ENCODE measurements at places on chromosomes 3 and 15. TPM values are rescaled to one million over a fixed set of nuclear protein-coding genes. Genes with fewer than 3 reads are reported as not detected.

DNA sequence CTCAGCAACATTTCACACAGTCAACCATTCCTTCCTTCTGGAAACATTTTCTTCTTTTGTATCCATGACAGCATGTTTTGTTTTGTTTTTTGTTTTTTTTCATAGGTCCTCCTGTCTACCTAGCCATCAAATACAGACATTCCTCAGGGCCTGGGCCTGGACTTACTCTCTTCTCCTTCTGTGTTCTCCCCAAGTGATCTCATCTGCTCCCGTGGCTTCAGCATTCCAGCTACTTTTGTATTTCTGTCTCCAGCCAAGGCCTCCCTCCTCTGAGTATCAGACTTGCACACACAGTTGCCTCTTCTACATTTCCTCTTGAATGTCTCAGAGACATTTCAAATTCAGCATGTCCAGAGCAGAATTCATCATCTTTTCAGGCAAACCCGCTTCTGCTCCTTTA lies 82.4 kb downstream of the HCN4 start:
- DNase-seq = no peak

DNA sequence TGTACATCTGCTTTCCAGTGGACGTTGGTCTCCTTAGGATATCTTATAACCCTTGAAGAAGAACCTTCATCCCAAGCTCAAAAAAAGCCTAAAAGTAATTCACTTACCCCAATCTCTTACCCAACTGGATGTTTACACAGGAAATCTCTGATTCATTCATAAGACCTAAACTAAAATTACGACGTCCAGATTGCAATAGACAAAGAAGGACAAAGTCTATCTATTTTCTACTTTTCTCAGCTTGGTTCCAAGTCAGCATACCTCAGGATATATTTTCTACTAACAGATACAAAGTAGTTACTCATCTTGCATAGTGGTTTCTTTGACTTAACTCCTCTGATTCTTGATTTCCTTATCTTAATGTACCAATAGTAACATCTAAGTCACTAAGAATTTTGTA lies 669.9 kb downstream of the OTOL1 start:
- DNase-seq = no peak

- no peak for DNase-seq
Measured at GRCh38 chr3:39271363-39271914, 8.4 kb downstream of the CX3CR1 start.

HAUS2 gene
- 60.7 TPM for total RNA-seq

GRCh38 chr15:77496715-77497109 lies 76.0 kb downstream of the HMG20A start:
- DNase-seq = peak; percentile 51

DNA sequence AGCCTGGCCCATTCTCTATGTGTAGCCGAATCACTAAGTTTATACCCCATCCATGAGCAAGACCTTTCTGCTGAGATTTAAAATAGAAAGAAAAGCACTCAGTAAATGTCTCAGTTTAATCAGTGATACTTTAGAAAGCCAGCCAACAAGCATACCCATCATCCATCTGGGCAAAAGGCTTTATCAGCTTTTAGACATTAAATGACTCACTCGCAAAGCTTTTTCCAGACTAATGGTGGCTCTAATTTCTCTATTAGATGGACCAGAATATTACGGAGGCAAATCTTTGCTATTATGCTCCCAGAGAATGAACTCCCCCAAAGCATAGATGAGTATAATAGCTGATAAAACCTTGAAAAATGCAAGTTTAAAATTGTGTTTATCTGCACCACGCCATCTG lies 727.8 kb downstream of the GBE1 start:
- no peak for DNase-seq

DNA sequence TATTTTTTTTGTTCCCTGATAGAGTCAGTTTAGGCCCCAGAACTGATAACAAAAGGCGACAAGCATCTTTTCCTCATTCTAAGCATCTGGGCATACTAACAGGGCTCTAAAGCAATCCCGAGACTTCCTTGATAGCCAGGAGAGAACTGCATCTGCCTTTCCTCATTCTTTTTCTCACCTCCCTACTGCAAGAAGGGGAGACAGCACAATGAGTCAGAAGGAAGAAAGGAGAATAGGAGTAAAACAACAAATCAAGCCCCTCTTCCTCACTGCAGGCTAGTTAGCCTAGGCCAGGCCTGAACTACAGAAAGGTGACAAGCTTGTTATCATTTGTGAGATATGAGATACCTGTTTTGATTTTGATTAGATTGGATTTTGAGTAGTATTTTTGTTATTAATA lies 97.9 kb downstream of the NAALADL2 start:
- DNase-seq = no peak

DNA sequence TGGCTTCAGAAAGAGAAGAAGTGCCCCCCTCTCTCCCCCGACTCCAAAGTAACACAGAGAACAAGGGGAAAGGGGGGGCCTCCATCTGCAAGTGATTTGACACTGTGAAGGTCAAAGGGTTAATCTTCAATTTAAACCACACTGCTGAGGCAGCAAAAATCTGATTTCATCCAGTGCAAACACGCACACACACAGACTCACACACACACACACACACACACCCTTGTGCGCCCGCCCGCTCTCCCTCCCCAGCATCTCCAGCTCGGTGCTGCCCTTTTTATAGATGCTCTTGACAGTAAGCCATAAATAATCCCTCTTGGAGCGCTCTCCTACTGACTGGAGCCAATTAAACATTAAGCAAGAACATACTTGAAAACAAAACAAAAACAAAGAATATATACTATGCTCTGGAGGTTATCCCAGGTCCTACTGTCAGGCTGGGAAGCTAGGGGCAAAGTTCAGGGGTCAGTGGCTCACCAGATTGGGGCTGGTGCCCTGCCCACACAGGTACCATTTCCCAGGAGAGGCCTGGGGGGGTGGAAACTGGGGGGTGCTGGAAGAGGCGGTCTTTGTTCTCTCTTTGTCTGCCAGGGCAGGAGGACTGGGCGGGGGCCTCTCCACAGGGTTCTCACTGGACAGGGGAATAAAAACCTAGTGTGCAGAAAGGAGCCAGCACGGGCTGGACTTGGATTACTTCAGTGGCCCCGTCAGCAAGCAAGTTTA lies 16.3 kb downstream of the BMF start:
- DNase-seq = no peak

DNA sequence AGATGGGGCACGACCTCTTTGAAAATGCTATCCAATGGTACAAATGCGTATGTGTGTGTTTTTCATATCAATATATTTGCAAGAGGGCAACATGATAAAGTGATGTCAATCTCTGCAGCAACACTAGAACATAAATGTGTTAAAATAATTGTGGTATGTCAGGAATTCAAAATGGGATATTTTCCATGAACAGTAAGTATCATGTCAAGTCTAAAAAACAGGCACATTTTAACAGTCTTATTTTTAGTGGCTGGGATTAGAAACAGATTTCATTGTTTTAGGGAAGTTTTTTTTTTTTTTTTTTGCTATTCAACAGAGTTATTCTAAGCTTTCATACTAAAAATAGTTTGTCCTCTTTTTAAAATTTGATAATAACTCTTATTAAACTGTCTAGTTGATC lies 209.8 kb downstream of the GAP43 start:
- DNase-seq = no peak

IL5RA gene
- under 0.01 TPM for total RNA-seq

DNA sequence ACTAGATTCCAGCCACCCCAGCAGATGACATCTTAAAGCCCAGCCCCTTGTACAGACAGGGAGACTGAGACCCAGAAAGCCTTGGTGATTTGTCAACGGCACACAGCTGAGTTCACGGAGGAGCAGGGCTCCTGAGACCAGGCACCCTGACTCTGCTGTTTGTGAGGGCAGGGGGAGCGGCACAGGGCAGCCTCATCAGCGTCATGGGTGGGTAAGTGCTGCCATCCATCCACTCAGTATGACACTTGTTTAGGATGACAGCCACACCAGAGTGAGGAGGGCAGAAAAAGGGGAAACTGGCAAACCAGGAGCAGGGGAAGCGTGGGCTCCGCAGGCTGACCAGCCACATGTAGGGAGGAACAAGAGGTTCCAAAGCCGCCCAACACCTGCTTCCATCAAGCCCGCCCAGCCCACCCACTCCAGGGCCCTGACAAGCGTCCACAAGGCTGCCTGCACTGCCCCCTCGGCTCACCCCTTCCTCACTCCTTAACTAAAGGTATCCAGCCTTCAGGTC lies 19.9 kb downstream of the RBPMS2 start:
- DNase-seq = no peak

- DNase-seq = no peak
Measured at GRCh38 chr3:156376199-156376598, 178.7 kb downstream of the SSR3 start.

ERC2 gene
- 77.9 TPM for total RNA-seq

- DNase-seq = no peak
Measured at GRCh38 chr3:157174290-157174648, 14.3 kb upstream of the CCNL1 start.

- DNase-seq = no peak
Measured at GRCh38 chr3:101892648-101893047, 43.3 kb downstream of the NFKBIZ start.

- no peak for DNase-seq
Measured at GRCh38 chr15:95669146-95669922, 661.2 kb upstream of the NR2F2 start.

GRCh38 chr3:133855772-133856171 lies 39.9 kb downstream of the RAB6B start:
- no peak for DNase-seq

DNA sequence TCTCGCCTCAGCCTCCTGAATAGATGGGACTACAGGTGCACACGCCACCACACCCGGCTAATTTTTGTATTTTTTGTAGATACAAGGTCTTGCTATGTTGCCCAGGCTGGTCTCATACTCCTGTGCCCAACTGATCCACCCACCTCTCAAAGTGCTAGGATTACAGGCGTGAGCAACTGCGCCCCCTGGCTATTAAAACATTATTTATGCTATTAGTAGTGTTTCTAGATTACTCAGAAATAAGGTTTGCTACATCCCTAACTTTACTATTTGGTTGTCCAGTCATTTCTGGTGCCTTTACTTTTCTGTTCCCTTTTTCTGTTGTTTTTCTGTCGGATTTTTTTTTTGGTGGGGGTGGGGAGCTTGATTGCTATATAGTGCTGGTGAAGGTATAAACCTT lies 393.6 kb upstream of the TPM1 start:
- no peak for DNase-seq

CD276 gene
- total RNA-seq = 24.9 TPM

DNA sequence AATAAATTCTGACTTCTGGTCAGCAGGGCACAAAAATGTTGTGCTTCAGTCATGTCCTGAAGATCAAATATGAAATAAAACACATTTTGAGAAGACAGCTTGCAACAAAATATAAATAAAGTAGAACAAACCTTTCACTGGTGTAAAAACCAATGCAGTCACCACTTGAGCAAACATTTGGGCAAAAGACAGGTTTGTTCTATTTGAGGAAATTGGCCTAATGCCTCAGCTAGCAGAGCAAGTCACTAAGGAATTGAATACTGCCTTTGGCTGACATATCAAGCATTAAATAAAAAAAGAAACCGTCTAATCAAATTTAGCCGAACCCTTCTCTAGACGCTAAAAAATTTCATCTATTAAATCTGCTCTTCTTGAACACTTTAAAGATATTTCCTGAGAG lies 475.4 kb upstream of the CNTN3 start:
- DNase-seq = no peak

- no peak for DNase-seq
Measured at GRCh38 chr3:40044487-40044886, 235.1 kb downstream of the MYRIP start.

DNA sequence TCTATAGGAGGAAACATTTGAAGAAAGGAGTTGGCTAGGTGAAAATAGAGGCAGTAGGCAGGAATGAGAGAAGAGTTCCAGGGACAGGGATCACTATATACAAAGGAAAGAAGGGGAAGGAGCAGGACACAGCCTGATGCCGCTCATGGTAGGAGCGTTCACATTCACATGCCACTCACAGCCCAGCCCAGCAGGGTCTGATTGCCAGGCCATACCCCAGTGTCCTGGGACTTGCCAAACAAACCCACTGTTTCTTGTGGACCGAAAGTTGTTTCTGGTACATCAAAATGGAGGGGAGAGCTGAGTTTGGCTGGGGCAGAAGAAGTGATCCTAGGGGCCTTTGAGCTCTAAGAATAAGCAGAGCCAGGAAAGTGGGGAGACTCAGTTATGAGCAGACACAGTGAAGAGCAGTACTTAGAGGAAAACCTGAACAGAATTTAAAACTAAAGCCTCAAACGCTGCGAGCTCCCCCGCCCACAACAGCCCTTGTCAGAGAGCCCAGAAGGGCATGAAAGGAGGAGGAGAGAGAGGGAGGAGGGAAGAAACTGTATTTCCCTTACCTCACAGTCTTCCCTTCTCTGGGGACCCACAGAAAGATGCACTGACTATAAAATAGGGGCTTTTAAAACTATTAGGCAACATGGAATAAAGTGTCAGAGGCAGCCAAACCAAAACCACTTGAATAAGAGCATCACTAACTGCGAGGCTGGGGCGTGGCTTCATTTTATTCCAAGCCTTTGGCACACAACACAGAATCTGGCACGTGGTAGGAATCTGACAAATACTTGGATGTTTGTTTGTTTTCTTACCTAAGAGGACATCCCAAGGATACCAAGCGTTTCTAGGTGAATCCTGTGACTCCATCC lies 129.0 kb downstream of the RPL22L1 start:
- peak; percentile 24 for DNase-seq

STAC gene
- total RNA-seq = 6.5 TPM

Measured in frontal cortex (tissue), 4 donors.